ENCODE measurements at places on chromosomes 16 and 17.

DNA sequence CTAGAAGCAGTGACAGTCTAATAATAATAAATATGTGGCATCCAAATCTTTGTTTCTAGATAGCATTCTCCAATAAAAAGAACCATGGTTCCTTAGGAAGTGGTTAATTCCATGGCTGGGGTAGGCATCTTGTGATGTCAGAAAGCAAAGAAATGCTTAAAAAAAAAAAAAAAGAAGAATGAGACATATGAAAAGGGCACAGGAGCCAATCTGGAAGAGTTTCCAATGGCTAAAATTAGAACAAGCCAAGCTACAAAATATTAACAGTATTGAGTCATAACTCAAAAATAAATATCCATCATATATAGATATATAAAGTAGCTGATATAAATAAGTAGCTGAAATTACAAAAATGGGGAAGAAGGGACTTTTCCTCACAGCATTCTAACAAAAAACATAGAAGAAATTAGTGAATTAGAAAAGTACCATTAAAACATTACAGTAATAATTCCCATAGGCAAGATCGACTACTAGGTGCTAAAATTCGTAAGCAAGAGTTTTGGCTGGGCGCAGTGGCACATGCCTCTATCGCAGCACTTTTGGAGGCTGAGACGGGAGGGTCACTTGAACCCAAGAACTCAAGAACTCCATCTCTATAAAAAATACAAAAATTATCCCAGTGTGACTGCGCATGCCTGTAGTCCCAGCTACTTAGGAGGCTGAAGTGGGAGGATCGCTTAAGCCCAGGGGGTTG, 111.3 kb downstream of the TRIM37 start:
- DNase-seq: no peak

- no peak for DNase-seq
Observed at GRCh38 chr17:37683454-37683984, 40.3 kb upstream of the DDX52 start.

- DNase-seq: no peak
Observed at GRCh38 chr17:22411185-22411784, 719.0 kb downstream of the KCNJ18 start.

GRCh38 chr17:57490890-57491289, 234.6 kb downstream of the MSI2 start:
- no peak for DNase-seq

DNA sequence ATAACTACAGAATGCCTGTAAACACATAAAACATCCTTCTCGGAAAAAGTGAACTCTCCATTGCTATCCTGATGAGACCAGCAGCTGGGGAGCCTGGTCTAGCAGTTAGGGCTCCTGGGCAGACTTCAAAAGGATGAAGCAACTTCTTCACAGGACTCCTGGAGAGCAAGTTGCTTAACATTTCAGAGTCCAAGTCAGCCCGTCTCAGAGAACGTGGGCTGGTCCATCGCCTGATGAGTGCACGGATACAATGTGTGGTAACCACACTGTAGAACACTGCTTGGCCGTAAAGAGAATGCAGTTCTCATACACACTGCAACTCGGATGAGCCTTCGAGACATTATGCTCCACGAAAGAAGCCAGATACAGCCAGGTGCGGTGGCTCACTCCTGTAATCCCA, 52.7 kb downstream of the TMEM235 start:
- no peak for DNase-seq

- DNase-seq: no peak
Observed at GRCh38 chr17:56678249-56679114, 85.0 kb downstream of the NOG start.

DNA sequence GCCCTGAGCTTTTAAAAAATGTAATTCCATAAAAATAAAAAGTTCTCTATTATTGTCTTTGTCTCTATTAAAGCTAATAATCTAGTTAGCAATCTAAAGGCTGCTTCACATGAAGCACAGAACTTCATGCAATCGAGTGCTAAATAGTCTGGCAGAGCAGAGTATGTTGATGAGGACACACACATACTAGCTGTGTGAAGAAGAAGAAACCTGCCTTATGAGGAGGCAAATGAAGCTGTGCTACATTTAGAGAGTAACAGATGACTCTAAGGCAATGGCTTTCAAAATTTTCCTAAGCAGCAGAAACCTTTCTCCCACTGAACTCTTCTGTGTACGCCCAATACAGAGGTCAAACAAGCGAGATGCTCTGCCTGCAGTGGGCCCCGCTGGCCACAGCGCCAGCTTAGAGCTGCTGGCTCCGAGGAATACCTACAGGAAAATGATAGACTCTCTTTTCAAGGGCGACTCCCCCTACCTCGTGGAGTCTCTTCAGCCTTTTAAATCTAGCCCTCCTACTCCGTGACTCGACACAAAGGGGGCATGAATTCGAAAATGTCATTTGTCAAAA, 39.2 kb downstream of the GNA13 start:
- DNase-seq: no peak

- DNase-seq: no peak
Observed at GRCh38 chr16:66658860-66659190, 37.7 kb downstream of the CMTM4 start.

- no peak for DNase-seq
Observed at GRCh38 chr16:51960931-51961330, 586.0 kb downstream of the TOX3 start.

Data from NCI-H1417 treated with DMSO at 0.1 percent for 48 hours (cell line).